ENCODE measurements at places on chromosomes 4 and X.

DNA sequence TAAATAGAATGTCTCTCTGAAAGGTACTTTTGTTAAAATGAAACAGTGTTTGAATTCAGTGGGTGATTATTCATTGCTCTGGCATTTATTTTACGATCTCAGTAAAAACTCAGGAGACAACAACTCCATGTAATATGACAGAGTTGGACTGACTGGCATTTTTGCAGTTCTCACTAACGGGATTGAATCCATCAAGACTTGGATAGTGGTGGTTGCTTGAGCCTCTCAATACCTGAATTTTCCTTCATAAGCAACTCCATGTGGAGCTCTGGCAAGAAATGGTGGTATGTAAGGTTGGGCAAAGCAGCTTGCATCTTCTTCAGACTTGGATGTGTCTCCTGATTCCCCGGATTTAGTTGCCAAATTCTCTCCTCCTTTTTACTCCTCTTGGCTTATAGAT is 72.7 kb downstream of the FRMPD4 start:
- no peak for DNase-seq

DNA sequence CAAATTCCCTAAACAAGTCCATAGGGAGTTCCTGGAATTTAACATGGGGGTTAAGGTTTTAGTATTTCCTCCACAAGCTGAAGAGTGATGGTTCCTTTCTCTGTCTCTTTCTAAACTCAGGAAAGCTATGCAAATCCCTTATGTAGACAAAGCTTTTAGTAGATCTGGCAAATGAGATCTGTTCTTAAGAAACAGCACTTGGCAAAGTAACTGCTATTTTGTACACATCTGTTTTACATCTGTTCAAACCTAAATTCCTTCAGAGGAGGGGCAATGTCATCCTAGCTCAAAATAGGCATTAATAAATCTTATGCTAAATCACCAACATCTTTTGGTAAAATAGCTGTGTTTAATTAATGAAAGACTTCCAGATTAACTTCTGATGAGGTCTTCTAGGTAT is 137.8 kb upstream of the TBC1D9 start:
- DNase-seq: no peak

DNA sequence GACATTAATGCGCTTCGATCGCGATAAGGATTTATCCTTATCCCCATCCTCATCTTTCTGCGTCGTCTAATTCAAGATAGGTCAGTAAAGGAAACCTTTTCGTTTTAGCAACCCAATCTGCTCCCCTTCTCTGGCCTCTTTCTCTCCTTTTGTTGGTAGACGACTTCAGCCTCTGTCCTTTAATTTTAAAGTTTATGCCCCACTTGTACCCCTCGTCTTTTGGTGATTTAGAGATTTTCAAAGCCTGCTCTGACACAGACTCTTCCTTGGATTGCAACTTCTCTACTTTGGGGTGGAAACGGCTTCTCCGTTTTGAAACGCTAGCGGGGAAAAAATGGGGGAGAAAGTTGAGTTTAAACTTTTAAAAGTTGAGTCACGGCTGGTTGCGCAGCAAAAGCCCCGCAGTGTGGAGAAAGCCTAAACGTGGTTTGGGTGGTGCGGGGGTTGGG is 528 bp upstream of the FGF2 start:
- DNase-seq: no peak

- DNase-seq: no peak
Measured at GRCh38 chr4:137572647-137573046, 40.4 kb upstream of the PCDH18 start.

DNA sequence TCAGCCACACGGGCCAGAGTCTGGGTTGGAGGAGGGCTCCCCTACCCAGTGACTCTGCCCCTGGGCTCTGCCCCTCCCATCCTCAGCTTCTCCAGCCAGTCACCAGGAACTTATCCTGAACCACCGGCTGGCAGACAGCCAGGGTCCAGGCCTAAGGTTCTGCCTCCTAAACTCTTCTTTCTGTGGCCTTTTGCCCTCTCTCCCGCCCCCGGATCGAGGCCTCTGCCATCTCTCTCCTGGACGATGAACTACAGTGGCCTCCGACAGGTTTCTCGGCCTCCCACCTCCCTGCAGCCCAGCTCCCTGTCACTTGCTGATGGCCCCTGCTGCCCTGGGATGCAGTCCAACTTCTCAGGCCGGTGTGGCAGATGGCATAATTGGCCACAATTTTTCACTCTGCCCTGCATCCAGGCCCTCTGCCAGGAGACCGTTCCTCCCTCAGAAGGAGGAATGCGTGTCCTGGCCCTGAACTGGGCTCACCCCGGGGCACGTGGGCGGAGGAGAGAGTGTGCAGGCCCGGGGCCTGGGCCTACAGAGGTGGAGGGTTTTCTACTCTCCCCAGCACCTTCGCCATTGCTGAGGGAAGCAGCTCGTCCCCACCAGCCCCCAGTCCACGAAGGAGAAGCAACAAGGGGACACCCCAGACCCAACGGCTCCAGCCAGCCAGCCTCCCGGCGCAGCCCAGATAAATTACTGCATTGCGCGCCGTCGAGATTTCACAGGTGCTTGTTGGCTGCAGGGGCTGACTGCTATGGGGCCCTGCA is 81.9 kb upstream of the LRPAP1 start:
- no peak for DNase-seq

DNA sequence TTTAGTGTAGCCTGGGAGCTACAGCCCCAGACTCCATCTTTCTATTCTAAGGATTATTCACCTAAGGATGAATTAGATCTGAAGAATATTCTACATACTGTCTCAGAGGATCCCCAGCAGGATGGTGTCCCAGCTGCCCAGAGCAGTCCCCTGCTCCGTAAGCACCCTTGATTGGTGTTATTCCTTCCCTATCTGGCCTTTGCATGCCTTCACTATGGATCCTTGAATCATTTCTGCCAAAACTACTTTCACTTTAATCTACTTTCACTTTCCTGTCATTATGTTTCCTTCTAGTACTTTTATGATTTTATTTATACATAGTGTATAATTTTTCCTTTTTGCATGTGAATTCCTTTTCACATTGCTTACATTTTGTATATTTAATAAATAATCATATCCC is 39.2 kb downstream of the ARHGAP24 start:
- no peak for DNase-seq

DNA sequence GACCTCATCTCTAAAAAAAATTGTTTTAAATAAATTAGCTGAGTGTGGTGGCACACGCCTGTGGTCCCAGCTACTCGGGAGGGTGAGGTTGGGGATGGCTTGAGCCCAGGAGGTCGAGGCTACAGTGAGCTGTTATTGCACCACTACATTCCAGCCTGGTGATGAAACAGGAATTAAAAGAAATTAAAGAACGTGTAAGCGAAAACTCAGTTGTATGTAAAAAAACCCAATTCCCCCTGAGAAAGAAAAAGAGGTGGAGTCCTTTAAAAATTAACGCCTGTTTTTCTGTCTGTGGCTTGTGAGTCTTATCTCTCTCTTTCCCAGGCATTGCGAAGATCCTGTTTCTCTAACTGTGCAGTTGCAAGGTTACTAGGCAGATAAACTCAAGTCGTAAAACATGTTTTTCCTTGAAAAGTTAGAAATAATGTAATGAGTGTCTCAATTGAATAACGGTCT is 22.1 kb downstream of the EPGN start:
- DNase-seq: no peak

DNA sequence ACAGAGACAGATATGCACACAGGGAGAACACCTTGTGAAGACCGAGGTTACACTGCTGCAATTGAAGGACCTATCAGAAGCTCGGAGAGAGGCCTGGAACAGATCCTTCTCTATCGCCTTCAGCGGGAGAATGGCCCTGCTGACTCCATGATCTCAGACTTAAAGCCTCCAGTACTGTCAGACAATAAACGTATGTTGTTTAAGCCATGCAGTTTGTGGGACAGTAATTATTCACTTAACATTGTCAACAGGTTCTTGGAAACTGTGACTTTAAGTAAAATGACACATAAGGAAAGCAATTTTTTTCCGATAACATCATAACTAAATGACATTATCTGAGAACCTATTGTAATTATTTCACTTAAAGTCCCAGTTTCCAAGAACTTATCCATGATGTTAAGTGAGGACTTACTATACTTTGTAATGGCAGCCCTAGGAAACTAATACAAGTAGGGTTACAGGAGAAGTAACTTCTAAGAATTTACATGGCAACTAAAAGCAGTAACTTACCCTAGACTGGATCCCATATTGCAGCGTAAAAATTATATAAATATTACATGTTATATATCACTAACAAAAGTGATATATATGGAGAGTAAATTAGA is 180.8 kb upstream of the MAB21L2 start:
- no peak for DNase-seq

Measured in breast epithelium (tissue), 4 donors.